ENCODE measurements at places on chromosomes 6 and 20. TPM values are rescaled to one million over a fixed set of nuclear protein-coding genes. Genes with fewer than 3 reads are reported as not detected.

- DNase-seq: no peak
These were observed 136.4 kb upstream of the JARID2 start for GRCh38 chr6:15109338-15110090.

GRCh38 chr6:35044145-35044745, 96.9 kb downstream of the TCP11 start:
- no peak for DNase-seq

DNA sequence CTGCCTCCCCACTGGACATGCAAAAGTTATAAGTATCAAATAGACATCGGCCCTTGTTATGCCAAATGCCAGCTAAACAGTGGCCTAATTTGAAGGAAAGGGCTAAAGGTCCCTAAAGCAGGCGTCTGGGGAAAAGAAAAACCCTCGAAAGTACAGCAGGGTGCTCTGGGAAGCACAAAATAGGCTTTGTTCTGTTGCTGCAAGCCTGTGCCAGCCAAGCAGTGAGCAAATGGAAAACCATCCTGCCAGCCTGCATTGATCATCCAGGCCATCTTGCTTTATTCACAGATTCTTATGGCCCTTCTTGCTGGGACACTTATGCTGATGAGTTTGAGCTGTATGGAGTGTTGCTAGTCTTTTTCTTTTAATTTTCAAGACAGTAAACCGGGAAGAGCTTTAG, 62.2 kb upstream of the PLEKHG1 start:
- no peak for DNase-seq

DNA sequence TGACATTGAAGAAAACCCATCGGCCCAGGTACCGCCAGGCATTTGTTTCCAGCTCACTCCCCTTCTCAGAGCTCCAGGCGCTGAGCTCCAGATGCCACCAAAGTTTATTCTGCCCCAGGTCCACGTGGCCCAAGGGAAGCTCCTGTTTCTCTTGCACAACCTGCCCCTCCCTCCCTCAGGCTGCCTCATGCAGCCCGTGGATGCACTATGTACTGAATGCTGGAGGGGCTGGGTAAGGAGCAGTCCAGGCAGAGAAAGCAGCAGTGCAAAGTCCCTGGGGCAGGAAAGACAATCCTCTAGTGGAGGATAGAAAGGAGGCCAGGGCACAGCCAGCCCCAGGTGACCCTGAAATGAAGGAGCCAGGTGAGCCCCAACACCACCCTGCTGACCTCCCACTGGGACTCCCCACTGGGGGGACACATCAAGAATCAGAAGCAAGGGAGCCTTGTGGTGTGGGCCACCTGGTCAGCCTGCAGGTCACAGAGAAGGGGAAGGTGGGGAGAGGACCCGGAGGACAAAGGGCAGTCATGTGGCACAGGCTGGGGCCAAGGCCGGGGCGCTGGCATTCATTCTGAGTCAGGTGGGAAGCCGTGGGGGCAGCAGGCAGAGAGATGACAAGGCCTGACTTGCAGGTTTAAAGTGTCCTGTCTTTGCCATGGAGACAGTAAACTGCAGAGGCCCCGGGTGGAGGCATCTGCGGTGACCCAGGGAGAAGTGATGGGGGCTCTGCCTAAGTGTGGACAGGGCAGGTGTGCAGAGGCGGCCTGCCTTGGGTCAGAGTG, 230.1 kb downstream of the PREX1 start:
- DNase-seq: no peak

DNA sequence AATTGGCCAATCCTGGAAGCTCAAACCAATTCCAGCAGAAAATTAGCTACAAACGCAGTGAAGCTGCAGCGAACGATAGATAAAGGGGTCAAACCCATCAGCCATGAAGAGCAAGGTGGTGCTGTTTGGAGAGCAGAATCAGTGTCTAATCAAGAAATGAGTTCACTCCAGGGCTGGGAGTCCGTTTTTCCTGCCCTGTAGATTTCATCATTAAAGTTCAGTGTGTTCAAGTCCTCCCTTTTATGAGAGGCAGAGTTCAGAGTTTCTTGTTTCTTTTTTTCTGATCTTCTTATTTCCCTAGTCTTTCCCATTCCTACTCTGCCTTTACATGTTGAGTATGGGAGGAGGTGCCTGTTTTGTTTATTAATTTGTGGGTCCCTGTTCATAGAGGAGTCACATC, 30.4 kb downstream of the SLC17A1 start:
- DNase-seq: no peak

DNA sequence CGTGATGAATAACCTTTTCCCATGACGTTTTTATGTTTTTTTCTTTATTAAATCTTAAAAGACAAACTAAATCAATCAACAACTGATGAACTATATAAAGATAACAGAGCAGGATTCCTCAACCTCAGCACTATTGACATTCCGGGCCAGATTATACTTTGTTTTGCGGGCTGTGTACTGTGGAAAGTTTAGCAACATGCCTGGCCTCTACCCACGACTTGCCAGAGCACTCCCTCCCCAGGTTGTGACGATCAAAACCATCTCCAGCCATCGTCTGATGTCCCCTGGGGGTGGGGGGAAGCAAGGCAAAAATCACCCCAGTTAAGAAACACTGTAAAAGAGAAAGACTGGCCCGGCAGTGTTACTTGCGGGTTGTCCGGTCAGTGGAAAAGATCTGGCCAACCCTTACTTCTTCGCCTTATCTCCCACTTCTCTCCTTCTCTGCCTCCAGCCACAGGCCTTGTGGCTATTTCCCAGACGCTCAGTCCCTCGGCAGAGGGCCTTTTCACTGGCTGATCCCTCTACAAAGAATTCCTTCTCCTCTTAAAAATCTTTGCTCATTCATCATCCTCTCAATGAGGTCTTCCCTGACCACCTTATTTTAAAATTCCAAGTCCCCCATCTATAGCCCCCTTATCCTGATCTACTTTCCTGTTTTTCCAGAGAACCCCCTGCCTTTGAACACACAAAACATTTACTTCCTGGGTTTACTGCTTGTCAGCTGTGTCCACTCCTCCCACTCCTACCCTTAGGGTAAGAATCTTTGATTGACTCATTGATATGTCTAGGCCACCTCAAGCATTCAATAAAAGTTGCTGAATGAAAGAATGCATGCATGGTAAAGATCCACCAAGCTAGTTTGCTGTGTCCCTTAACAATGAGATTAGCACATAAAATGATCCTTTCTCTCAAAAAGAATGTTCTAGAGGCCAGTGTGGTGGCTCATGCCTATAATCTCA, 14.7 kb upstream of the RAB22A start:
- DNase-seq: no peak

- no peak for DNase-seq
These were observed 167.9 kb upstream of the TAB2 start for GRCh38 chr6:149149653-149150052.

- no peak for DNase-seq
These were observed 39.6 kb downstream of the DZANK1 start for GRCh38 chr20:18427214-18427613.

DNA sequence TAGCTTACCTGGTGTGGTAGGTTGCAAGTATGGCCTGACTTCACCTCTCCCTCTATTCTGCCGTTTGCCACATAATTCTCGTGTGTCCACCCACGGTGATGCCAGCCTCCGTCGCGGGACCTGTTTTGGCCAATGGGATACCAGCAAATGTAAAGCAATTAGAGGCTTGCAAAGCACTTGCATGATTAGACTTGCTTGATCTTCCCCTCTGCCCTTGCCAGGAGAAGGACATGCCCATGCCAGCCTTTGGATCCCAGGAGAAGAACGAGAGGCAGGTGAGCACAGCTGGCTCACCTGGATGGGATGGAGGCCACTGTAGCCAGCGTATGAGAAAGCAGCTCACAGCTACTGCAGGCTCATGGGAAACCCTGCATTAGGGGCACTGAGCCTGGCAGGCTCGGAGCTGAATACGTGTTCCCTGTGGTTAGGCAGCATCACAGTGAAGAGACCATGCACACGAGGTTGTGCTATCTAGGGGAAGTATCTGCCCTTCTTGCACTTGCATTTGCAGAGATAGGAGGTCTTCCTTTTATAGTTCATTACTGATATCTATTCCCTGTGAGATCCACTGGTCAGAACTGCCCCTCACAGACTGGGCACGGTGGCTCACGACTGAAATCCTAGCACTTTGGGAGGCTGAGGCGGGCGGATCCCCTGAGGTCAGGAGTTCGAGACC, 62.4 kb downstream of the TMEM242 start:
- no peak for DNase-seq

GRCh38 chr20:8049310-8049709, 29.7 kb upstream of the TMX4 start:
- no peak for DNase-seq

GRCh38 chr20:17571153-17571527, 1.3 kb downstream of the DSTN start:
- DNase-seq: no peak

The PCSK2 gene
- total RNA-seq: not detected

The GMPR gene
- 24.0 TPM for total RNA-seq

The CCN5 gene
- total RNA-seq: 0.20 TPM

Data from HCT116 (cell line).